ENCODE measurements at places on chromosomes 11 and 22.
A peak's percentile ranks its signal among the peaks of the same experiment; 100 is the strongest.

- no peak for DNase-seq
Measured at GRCh38 chr11:33463059-33463458, 205.9 kb downstream of the HIPK3 start.

GRCh38 chr11:95584180-95584579, 205.4 kb downstream of the FAM76B start:
- DNase-seq: no peak

GRCh38 chr22:44894782-44895181, 115.0 kb downstream of the PHF21B start:
- DNase-seq: no peak

- DNase-seq: no peak
Measured at GRCh38 chr11:69173331-69173730, 17.6 kb downstream of the SMIM38 start.

DNA sequence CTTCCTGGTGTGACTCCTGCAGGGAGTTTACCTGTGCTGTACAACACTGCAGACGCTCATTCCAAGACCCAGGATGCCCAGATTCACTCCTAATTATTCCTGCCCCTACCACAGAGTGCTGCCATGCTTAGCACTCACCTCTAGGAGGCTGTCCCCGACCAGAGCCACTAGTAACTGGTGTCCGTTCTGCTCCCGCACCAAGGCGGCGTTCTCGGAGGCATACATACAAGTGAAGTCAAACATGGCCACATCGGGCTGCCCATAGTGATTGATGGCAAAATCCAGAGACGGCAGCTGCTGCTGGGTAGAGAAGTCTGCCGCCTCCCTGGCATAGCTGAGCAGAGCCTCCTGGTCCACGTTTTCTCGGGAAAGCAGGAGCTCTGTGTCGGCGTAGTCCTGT, 122.3 kb upstream of the BID start:
- no peak for DNase-seq

DNA sequence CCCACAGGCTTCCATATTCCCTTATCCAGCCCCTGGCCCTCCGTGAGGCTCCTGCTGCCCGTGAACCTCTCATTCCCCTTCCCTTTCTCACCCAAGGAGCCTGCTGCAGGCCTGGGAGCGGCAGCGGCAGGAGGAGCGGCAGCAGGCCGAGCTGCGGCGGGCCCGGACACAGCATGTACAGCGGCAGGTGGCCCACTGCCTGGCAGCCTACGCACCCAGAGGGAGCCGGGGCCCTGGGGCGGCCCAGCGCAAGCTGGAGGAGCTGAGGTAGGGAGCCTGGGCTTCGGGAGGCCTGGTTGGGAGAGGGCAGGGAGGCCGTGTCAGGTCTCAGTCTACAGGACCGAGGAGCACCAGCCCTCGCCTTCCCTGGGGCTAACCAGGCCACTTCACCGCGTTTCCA, 8.1 kb upstream of the SART1 start:
- no peak for DNase-seq

DNA sequence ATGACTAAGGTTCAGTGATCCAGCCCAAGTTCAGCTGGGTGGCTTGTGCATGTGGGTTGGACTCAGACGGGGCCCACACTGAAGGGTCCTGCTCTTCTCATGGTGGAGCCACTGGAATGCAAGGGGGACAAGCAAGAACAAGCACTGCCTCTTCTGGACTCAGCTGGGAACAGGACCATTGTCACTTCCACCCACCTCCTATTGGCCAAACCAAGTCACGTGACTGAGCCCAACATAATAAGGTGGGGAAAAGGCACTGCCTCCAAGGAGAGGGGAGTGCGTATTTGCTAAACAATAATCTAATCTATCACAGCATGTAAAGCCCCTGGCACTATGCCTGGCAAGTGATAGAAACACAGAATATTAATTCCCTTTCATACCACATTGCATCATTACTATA, 87.1 kb downstream of the CHST1 start:
- no peak for DNase-seq

- peak; percentile 56 for DNase-seq
Measured at GRCh38 chr11:9535189-9535781, 38.2 kb upstream of the WEE1 start.

DNA sequence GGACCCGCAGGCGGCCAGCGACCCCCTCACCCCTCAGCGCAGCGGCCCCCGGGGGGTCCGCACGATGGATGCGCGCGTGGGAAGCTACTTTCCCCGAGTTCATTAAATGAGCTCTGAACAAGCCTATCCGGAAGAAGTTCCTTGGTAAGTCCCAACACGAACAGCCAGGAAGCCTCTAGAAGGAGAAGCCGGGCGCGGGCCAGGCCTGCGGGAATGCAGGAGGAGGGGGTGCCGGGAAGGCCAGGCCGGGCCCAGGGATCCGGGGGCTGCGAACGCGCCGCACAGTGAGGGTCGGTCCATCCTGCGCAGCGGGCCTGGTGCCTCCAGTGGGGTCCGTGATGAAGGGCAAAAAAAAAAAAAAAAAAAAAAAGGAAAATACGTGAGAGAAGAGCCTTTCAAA, 36.9 kb downstream of the TOLLIP start:
- DNase-seq: no peak

GRCh38 chr11:1498262-1498661, 11.7 kb upstream of the MOB2 start:
- DNase-seq: no peak

DNA sequence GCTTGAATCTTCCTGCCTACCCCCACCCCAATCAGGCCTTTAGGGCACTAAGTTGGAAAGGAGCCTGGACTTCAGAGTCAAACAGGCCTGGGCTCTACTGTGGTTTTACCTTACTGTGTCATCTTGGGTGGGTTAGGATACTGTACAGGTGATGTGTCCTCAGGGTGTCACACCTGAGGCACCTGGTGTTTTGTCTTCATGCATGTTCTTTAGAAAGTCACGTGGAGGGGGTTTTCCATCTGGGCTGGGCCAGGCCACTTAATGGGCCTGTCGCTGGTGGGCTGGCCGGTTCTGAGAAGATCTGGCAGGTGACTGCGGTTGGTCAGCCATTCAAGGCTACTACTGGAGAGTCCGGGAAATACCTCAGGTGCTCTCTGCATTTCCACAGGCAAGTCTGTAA, 92.6 kb downstream of the SWAP70 start:
- no peak for DNase-seq

DNA sequence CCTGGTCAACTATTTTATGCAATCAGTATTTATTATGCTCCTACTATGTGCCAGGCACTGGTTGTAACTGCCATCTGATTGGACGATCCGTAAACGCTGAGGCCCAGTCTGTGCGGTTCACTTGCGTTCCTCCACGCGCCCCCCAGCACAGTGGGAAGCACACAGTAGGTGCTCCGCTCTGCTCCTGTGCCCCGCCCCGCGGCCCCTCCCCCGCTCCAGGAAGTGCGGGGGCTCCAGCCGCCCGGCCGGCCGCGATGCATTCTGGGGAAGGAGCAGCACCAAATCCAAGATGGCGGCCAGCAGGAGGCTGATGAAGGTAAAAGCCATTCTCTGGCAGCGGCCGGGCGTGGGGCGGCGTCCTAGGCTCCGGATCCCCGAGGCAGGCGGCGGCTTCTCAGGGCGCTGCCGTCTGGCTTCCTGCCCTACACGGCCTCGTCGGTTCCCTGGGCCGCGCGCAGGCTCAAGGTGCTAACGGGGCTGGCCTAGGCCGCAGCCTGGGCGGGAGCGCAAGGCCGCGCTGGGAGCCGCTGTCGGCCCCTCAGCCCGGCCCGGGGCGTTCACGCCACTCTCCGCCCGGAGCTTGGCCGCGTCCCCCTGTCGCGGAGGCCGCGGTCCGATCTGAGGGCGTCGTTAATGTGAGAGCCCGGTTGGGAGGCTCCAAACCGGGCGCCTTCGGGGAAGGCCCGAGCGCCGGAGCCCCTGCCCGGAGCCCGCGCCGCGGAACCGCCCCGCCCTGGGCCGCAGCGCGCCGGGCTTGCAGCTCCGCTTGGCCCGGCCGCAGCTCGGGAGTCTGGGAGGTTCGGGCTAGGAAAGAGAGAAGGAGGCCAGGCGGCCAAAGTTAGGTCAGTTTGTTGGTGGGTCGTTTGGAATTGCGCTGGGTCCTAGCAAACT, at the start of gene UBE2L3:
Gene UBE2L3 (plus strand): TSS at position 259 of the 891 bp plus-strand sequence. CDS start 31 bp downstream, at position 290.
- DNase-seq: peak; percentile 82

DNA sequence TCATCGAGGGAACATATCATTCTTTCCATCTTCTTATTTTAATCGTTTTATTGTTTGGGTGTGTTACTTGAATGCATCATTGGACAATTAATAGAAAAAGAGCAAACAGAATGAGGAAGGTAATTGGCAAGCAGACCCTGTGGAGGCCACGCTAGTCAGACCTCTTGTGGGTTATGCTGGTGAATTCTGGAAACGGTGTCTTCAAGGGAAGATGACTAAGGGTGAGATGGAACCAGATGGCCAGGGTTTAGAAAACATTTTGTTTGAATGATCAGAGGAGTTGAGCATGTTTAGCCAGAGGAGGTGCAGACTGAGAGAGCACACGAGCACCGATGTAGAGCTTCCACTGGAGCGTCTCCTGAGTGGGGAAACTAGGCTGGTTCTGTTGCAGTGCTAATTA, 8.5 kb downstream of the ST14 start:
- no peak for DNase-seq

DNA sequence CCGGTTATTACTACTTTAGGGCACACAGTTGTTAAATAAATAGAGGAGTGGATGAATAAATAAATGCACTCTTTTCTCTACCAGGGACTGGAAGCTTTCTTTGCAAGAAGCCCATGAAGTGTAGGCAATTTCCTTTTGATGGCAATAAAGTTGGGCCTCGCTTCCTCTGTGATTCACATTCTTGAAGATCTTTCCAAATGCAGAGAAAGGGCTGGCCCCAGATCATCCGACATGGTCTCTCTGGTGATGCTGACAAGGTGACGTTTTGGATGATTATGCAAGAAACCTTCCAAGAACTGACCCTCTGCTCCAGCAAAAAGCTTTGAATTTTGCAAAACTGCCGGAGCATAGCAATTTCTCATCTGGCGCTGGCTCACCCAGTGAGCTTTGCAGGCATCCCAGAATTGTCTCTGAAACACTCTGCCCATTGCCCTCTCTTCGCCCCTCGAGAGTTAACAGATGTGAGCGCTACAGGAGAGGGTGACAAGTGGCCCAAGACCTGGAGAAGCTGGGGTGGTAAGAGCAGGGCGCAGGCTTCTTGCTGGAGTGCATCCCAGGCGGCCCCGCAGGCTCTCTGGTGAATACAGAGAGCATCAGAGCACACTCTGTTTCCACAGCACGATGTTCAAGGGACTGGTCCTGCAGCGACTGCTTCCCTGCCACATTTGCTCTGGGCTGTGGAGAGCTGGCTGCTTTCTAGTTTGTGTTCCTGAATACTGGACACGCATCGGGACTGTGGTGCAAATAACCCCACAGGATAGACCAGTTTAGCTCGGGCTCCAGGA, 11.5 kb upstream of the IFT27 start:
- DNase-seq: no peak

DNA sequence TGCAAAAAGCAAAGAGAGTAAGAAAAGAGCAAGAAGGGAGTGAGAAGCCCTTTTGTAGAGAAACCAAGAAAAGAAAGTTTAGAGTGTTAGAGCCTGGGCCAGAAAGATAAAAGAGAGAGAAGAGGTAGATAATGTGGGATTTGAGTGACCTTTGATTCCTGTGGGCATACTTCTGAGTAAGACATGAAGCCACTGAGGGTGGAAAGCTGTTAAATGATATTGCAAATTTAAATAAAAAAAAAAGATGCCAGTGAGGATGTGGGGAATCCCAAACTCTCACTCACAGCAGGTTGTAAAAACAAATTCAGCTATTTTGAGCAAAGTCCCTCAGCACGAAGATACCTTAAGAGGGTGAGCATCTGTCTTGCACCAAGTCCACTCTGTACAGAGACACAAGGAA, 59.4 kb upstream of the TOP3B start:
- no peak for DNase-seq

- peak; percentile 63 for DNase-seq
Measured at GRCh38 chr11:66002648-66003225, 434 bp downstream of the BANF1 start.

DNA sequence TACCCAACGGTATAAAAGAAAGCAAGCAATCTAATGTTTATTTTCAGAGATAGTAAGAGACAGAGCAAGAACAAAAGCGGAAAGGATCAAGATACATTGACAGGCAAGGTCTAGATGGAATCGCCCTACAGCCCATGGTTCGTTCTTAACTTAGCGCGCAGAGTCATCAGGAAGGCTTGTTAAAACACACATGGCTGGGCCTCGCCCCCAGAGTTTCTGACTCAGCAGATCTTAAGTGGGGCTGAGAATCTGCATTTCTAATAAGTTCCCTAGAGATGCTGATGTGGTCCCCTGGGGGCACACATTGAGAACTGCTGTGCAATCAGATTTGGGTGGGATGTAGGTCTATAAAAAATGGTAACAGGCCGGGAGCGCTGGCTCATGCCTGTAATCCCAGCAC, 35.8 kb upstream of the CHRM4 start:
- no peak for DNase-seq

- DNase-seq: no peak
Measured at GRCh38 chr22:27405672-27406388, 395.7 kb downstream of the MN1 start.

DNA sequence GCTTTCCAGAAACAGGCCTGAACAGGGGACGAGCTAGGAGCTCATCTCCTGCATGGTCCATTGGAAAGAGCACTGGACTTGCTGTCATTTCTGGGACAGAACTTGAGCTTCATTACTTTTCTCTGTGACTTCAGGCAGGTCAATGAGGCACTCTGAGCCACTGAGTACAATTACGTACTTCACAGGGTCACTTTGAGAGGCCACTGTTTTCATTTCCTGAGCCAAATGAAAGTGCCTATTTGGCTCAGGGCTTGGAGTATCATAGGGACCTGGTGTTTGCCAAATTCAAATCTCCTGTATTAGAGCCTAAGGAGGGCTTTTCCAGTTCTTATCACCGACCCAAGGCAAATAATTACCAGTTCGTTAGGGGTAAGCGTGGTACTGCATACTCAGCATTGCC, 319.3 kb downstream of the CADM1 start:
- DNase-seq: no peak

GRCh38 chr11:25535467-25536272, 796.3 kb upstream of the ANO3 start:
- DNase-seq: peak; percentile 14
